ENCODE measurements at places on chromosomes 3 and 15.

DNA sequence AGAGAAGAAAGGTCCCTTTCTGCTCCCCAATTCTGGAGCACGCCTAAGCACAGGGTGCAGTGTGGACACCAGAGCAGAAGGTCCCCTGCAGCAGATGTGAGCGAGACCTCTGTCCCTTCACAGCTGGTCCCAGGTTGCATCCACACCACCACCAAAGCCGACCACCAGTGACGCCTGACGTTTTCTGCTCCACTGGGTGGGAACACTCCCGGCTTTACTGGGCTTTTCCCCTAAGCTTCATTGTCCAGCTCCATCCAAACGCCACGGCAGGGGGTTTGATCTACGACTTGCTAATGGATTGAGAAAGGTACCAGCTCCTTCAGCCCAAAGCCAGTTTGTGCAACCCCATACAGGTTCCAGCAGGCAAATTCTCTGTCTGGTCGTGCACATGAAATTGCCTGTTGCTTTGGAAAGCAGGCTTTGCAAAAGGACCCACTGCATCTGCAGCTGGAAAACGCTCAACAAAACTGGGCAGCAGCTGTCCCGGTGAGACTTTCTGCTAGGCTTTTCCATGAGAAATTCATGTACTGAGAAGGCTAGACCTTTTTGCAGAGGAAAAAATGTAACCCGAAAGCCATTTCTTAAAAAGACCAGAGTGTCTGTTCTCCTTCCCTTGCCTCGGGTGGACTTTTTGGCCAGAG, 31.1 kb downstream of the ADAMTS17 start:
- no peak for DNase-seq

DNA sequence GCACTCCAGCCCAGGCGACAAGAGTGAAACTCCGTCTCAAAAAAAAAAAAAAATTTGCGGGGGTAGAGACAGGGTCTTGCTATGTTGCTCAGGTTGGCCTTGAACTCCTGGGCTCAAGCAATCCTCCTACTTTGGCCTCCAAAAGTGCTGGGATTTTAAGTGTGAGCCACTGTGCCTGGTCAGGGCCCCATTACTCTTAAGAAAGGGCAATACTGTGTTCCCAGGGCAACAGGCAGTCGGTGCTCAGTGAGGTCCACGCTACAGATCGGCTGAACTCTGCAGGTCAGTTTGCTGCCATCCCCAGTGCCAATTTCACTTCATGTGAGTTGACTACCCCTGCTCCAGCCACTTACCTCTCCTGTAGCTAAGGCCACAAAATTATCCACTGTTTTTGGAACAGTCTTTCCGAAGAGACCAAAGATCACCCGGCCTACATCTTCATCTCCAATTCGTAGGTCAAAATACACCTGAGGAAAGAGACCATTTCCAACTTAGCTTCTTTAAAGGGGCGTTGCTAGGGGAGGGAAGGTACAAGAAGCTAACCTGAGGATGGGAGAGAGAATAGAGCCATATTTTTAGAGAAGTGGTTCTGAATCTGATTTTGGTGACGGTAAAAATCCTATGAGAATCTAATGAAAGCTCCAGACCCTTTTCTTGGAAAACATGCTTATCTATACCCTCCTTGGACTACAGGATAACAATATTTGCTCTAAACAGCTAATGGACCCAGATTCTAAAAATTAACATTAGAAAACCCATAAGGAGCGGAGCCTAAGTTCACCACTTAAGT, 939 bp downstream of the PPIB start:
- no peak for DNase-seq

GRCh38 chr3:53680028-53680427, 166.2 kb downstream of the CHDH start:
- DNase-seq: no peak

- DNase-seq: no peak
These were observed 93.3 kb downstream of the MB21D2 start for GRCh38 chr3:192824313-192824712.

DNA sequence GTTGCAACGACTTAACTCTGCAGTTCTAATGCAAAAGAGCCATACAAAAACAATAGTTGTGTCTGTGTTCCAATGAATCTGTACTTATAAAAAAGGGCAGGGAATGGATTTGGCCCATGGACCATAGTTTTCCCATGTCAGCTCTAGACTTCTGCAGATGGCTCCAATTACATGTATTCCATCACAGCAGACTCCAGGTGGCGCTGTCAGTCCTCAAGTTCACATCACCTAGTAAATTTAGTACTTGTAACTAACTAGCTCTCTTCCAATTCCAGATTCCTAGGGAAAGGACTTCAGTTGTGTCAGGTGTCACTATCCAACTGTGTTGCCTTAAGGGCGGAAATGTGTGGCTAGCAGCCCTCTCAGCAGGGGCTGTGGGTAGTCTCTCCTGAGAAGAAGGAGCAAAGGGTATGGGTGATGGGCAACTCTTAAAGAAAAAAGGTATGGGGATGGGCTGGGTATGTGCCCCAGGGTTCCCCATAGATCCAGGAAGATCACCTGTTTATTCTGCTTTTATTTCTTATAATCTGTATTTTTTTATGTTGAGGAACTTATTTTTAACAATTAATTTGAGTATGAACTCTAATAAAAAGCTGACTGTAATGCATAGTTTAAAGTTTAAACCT, 36.2 kb downstream of the BBS4 start:
- peak; percentile 49 for DNase-seq

DNA sequence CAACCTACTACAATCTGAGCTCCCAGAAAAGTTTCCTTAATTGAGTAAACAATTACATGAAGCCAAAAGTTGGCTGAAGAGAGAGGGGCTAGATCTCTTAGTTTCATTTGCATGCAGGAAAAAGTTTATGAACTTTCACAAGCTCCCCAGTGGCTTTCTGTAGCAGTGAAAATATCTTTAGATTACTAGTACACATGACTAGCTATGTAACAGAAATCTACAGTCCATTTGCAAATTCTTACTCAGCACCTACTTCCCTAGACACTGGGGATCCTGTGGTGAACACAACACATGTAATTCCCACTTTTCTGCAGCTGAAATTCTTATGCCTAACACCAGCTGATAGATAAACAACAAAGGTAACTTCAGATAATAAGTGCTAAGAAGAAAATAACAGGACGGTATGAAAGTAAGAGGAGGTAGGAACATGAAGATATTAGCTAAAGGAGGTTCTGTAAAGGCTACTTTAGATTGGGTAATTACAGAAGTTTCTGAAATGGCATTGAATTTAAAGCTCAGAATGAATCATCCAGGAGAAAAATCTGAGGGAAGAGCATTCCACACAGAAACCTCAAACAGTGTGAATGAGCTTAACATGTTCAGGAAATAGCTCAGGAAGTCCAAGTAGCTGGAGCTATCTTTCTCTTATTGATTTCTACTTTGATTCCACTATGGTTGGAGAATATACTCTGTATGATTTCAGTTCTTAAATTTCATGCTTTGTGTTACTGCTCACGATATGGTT, 204.8 kb downstream of the MAGI1 start:
- no peak for DNase-seq

DNA sequence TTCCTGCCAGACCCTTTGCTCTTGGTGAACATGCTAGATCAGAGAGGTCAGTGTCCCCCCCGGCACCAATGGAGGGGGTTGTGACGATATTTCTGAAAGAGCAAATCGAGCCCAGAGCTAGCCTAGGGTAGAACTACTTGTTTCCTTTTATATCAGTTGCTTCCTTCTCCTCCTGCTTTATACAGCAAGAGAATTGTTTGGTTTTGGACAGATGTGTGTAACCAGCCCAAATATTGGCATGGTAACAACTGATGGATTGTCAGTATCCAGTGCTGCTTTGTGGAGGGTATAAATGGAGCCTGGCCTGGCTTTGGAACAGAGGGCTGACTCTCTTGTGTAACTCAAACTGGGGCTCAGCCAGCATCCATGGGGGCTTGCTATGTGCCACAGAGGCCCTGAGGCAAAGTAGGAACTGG, 27.2 kb downstream of the SNX1 start:
- no peak for DNase-seq

GRCh38 chr3:187274977-187275338, 16.6 kb downstream of the MASP1 start:
- DNase-seq: no peak

GRCh38 chr3:112357930-112358780, 25.2 kb downstream of the CD200 start:
- DNase-seq: no peak

DNA sequence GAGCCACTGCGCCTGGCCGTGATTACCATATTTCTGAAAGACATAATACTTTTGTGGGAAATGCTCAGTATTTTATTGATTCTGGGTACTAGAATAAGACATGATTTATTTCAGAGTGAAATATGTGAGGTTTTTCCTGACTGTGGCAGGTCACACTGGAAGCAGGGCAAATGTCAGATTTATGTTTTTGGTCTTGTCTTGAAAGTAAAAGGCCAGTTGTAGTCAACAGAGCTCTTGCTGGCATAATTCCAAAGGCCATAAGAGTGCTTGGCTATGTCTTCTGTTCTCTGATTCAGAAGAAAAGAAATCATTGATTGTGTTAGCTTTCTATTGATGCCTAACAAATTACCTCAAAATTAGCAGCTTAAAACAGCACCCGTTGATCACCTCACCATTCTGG, 176.4 kb downstream of the TJP1 start:
- no peak for DNase-seq

DNA sequence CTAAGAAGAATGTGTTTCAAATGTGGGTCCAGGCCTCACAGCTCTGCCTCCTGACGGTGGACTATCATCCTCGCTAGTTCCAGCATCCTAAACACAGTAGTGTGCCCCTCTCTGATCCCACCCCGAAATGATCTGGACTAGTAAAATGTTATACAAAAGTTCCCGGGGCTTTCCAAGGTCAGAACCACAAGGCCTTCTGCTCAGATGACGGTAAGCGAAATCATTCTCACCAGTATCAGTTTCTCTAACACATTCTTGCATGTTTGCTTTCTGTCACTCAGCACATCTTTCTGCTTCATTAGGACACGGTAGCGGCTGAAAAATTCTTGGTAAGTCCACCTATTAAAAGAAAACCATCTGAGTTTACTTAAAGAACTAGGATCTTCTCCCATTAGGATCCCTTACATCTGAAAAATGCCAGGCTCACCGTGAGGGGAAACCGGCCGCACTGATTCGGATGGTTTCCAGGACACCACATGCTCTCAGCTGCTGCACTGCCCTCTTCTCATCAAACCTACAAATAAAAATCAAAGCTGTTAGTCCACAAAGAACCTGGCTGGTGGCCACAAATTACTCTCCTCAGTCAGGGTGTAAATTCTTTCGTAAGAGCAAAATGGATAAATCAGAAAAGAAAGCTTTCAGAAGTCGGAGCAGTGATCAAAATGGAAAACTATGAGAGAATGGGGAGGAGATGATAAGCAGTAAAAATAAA, 83.9 kb upstream of the MYO5C start:
- no peak for DNase-seq

- no peak for DNase-seq
These were observed 153.8 kb upstream of the RAP2B start for GRCh38 chr3:153008226-153008625.

DNA sequence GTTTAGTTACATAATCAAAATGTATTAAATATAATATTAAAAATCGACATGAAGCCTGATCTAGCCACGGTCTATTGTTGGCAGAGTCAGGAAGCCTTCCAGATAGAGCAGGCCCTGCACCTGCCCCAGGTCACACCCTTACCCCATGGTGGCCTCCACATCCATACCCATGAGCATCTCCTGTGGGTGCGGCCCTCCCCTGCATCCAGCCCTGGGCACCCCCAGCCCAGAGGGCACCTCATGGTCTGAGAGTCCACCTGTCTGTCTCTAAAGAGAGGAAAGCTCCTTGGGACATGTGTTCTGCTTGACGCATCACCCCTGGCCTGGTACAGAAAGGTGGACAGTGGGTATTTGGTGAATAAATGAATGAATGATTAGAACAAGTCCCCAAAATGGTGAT, 37.2 kb upstream of the CSPG4 start:
- DNase-seq: no peak

GRCh38 chr3:24437326-24437725, 57.3 kb downstream of the THRB start:
- no peak for DNase-seq
